ENCODE measurements at places on chromosomes 5 and 9.

DNA sequence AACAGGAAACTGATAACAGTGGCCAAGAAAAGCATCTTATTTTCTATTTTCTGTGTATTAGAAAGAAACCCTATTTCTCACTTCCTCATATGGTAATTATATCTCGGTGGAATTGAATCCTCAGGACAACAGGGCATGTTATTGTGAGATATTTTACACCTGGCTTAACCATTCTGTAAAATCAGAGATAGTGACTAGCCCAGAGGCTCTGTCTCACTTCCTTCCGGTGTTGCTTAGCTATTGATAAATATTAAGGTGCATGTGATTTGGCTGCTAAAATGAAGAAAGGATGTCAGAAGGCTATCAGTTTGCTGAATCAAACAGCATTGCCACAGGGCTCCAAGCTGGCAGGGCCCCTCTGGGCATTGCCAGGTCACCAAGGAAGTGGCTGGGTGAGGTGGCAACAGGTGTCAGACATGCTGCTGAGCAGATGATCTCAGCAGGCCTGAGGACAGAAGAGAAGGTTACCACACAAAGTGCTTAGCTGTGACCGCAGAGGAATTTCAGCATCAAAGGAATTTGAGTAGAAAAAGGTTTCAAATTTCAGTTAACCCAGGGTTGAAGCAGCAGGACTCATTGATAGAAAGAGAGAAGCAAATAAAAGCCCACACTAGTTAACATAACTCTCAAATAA is 330.7 kb downstream of the PDE4D start:
- DNase-seq = peak; percentile 46

- no peak for DNase-seq
Measured at GRCh38 chr9:7165331-7165975, 407.7 kb downstream of the KDM4C start.

- no peak for DNase-seq
Measured at GRCh38 chr5:64977779-64978178, 209.0 kb downstream of the CWC27 start.

DNA sequence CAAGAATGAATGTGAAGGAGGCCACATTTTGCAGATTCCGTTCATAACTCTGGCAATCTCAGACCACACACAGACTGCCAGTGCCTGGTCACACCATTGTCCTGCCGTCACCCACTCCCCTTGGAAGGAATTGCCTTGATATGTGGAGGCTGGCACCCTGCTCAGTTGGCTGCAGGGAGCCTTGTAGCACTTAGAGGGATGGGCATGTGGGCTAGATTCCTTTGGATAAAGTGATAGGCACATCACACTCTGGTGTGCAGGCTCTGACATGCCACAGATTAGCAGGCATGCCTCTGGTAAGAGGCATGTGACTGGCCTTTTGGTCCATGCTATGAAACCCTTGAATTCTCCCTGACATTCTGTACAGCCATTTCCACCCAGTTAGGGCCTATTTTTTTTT is 254.6 kb upstream of the PIK3R1 start:
- DNase-seq = no peak

DNA sequence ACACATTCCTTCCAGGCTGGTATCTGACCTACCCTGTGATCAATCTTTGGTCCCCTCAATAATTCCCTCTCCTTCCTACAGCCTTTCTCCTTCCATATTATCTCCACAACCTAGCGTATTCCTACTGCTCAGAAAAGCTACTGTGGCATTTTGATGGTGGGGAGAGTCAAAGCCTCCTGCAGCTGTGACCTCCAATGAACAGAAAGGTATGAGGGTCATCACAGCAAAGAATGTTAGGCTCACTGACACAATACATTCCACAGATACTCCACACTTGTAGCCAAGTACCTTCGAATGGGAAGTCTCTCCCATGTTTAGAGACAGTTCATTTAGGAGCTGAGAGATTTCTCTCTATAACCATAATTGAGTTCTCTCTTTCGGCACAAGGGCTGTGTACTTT is 5.9 kb downstream of the FBN2 start:
- DNase-seq = no peak

- no peak for DNase-seq
Measured at GRCh38 chr5:95262933-95263660, 21.8 kb downstream of the MCTP1 start.

DNA sequence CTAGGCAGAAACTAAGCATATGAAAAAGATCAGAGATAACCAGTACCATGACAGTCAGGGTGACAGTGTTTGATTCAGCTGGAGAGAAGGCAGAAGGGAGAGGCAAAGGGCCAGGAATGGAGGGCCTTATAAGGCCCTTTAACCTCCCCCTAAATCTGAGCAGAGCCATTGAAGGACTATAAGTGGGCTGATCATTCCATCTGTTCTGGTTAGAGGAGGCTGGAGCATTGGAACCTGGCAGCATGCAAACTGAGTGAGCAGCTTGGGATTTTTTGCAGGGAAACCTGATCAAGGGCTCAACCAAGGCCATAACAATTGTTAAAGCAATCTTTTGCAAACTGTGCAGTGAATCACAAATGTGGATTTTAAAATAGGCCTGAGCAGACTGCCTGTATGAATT is 174.5 kb upstream of the DAP start:
- no peak for DNase-seq

DNA sequence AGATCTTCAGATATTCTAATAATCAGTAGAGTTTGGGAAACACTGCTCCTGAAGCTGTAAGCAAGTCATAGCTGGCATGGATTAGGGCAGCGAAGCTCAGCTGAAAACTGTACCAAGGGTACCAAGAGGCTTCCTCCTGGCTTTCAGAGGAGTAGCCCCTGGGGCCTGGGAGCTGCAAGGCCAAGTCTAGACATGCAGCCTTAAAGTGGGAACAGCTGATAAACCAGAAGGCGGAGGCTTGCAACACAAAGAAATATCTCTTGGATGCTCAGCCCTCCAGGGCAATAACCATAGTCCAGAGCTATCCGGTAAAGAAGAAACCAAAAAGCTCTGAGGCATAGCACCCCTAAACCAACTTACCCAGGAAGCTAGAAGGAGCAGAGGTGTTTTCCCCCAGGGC is 51.5 kb downstream of the MRPS30 start:
- no peak for DNase-seq

- no peak for DNase-seq
Measured at GRCh38 chr9:93071464-93071863, 13.0 kb downstream of the SUSD3 start.

GRCh38 chr9:128910906-128911305 is 9.9 kb upstream of the PHYHD1 start:
- no peak for DNase-seq

- no peak for DNase-seq
Measured at GRCh38 chr5:160837749-160838593, 14.0 kb downstream of the ATP10B start.

- no peak for DNase-seq
Measured at GRCh38 chr9:109518621-109519335, 20.7 kb upstream of the PTPN3 start.

GRCh38 chr5:95424526-95424925 is 33.4 kb downstream of the FAM81B start:
- DNase-seq = no peak

GRCh38 chr9:133714606-133715294 is 23.4 kb downstream of the SARDH start:
- no peak for DNase-seq

- no peak for DNase-seq
Measured at GRCh38 chr5:136619556-136619955, 254.2 kb upstream of the TRPC7 start.

GRCh38 chr5:177602458-177602830 is 2.5 kb downstream of the B4GALT7 start:
- DNase-seq = no peak

- no peak for DNase-seq
Measured at GRCh38 chr9:33372900-33373299, 29.5 kb downstream of the AQP7 start.

GRCh38 chr9:72950875-72951442 is 1.9 kb downstream of the ALDH1A1 start:
- DNase-seq = no peak

- DNase-seq = no peak
Measured at GRCh38 chr5:10759111-10759510, 1.9 kb downstream of the DAP start.

DNA sequence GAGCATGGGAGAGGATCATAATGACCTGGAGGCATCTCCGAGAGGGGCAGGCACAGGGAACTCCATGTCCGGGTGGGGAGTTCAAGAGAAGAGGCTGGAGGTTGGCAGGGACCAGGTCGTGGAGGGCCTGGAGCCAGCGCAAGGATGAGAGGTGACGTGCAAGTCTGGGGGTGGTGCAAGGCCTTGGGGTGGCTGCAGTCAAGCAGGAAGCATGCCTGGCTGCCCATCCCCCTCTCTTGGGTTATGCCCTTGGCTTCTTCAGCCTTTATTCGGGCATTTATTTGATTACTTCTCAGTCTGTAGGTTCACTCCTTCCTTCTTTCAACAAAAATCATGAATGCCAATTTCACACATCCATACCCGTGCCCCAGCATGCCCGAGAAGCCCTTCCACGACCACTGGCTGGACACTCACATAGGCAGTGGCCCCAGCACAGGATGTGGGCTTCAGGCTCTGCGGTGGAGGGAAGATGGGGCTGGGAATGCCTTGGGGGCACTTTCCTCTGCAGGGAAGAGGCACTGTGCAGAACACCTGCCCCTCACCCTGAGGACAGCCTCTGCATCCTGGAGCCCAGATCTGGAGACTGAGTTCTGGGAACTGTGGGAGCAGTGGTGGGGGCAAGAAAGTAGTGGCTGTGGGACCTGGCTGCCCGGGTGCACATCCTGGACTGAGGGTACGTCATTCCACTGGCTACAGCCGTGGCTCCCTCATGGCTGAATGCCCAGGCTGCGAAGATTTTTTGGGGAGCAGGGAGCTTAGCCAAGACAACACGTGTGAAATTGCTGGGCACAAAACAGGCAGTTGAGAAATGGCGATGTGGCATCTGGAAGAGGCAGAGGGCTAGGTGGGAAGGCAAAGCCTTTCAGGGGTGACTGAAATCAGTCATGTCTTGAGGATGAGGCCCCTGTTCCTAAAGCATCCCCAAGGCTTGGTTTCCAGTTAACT is 38.6 kb downstream of the CRB2 start:
- DNase-seq = no peak

DNA sequence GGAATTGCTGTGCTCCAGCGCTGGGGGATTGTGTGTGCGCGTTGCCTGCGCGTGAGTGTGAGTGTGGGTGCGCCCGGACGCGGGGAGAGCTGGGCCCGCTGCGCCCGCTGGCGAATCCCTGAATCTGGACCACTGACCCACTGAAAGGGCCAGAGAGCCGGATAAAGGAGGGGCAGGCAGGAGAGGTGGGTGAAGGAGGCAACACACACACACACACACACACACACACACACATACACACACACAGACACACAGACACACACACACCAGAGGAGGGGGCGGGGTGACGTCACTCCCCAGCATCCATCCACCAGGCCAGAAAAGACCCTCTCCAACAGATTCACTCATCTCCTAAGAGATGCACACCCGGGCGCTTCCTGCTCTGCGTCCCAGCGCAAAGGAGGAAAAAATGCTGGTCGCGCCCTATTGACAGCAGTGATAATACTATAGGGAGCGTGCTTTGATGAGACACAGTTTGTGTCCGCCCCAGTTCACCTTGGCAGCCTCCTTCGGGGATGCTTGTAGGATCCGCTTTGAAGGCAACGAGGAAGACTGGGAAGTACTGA is 1059.1 kb upstream of the DMAC1 start:
- DNase-seq = no peak

- no peak for DNase-seq
Measured at GRCh38 chr5:57262541-57262940, 88.7 kb downstream of the GPBP1 start.

DNA sequence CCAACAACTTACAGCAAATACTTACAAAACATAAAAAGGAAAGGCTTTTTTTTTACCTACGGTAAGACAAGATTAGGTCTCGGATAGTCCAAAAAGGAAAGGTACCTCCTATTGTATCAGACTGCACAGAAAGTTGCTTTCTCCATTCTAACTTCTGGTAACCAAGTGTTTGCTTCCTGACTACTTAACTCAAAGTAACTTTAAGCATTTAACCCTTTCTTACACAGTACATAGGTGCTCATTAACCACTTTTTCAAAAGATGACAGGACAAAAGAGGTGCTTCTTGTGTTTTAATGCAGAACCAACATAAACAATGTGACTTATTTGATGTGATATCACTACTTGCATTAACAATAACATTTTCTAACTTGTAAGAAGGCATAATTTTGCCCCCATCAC is 23.1 kb downstream of the PWWP2A start:
- DNase-seq = no peak

- DNase-seq = no peak
Measured at GRCh38 chr9:94076557-94076956, 7.7 kb upstream of the PTPDC1 start.

- DNase-seq = no peak
Measured at GRCh38 chr5:158619083-158619788, 480.5 kb downstream of the EBF1 start.

DNA sequence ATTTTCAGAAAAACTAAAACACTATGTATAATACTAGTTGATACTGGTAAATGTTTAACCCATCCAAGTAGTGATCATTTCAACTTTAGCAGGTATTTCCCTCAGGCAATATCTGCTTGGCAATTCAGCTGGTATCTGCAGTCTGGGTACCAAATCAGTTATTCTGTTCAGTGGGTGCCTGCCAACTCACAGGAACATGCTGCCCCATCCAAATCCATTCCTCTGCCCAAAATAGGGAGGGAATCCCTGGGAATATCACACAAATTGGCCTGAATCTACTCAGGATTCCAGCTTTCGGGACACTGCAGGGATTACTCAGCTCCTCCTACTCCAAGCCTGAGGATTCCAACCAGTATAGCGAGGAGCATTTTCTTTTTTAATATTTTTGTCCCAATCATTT is 61.7 kb upstream of the PDE4D start:
- DNase-seq = no peak

- DNase-seq = no peak
Measured at GRCh38 chr9:116942593-116943061, 255.5 kb downstream of the TRIM32 start.

GRCh38 chr5:142422429-142422828 is 97.6 kb upstream of the SPRY4 start:
- no peak for DNase-seq

DNA sequence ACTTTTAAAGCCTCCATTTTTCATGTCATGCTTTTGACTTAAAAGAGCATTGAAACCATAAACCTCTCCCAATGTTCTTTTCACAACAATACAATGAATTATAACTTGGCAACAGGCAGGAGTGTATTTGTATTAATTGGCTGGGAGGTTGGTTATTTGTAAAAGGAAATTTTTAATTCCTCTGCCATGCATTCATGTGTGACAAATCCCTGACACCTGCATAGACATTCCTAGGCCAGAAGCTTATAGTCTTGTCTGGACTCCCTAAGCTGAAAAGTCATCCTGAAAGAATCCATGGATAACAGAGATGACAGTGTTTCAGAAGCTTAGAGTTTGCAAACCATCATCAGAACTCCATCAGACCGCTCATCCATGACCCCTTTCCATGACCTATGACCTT is 76.3 kb upstream of the PTGER4 start:
- no peak for DNase-seq

DNA sequence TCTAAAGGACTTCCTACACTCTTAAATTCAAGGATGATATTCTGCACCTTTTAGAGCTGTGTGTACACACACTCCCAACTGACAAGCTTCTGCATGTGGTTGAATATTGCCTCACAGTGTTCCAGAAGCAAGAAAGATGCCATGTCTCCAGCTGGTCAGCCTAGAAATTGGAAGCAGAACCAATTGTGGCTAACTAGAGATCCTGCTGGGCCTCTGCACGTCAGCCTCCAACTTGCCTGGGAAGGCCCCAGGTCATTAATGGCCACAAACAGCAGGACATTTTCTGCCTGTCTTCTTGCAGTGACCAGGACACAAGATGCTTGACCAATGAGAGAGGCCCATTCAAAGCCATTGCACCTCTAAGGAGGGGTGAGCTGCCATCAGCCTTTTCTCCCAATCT is 571.9 kb upstream of the BRINP1 start:
- DNase-seq = no peak

GRCh38 chr5:3531320-3531986 is 64.2 kb upstream of the IRX1 start:
- DNase-seq = peak; percentile 8
